Frontal cortex (tissue), 4 donors: ENCODE measurements at places on chromosomes 3 and 15. TPM values are rescaled to one million over a fixed set of nuclear protein-coding genes. Genes with fewer than 3 reads are reported as not detected.

DNA sequence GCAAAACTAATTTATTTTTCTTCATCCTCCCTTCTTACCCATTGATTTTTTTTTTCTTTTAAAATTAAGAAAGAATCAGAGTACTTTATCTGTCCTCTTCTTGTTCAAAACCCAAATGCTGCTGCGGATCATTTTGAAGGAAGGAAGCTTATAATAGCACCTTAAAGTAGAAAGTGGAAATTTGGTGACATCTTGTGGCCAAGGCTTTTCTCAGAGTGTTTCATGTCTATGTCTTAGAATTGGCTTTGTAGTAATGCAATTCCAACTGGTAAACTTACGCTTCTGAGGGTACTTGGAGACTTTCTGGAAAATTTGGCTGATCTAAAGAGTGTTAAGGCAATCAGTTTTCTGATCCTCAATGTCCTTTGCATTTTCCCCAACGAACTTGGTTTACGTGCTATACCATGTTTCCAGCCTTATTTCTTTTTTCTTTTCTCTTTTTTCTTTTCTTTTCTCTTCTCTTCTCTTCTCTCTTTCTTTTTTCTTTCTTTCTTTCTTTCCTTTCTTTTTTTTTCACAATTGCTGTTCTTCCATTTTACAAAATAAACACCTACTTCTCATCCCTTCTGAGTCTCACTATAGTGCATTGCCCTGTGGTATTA is 30.7 kb downstream of the C3orf38 start:
- DNase-seq, result no peak

DNA sequence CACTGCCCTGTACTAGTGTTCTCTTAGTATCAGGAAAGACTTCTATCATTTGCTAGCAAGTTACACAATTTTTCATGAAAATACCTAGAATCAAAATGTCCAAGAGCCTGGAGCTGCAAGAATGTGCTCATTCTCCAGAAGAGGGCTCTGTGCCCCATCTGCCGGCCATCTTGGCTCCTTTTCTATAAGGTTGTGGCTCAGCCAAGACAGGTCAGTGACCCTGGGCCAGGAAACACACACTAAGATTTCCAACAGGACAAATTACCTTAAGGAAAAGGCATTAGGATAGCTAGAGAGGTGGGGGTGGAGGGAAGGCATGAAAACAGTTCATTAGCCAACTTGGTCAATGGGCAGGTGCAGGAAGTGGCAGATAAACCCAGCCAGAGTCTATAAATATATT is 20.7 kb downstream of the TIMP4 start:
- no peak for DNase-seq

DNA sequence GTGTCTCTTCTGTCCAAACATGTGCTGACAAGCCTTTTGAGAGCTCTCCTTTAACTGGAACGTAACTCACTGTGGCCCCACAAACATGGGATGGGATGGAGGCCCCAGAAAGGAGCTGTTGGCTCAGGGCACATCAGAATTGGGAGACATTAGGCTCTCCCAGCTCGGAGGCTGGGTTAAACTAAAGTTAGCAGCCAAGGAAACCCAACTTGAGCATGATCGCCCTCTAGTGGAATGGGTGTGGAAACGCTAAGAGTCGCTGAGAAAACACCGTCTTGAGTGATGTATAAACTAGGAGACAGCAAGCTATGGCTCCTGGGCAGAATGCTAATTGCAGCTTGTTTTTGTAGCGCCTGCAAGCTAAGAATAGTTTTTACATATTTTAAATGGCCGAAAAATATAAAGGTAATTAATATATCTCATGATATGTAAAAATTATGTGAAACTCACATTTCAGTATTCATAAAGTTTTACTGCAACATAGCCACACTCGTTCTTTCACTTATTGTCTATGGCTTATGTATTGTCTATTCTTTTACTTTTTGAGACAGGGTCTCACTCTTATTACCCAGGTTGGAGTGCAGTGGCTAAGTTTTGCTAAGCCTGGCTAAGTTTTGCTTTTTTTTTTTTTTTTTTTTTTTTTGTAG is 138.8 kb upstream of the HACD2 start:
- peak; percentile 31 for DNase-seq

- DNase-seq, result no peak
Measured at GRCh38 chr3:87792534-87793336, 266.1 kb downstream of the CGGBP1 start.

GRCh38 chr3:186477876-186478275 is 66.3 kb downstream of the CRYGS start:
- no peak for DNase-seq

DNA sequence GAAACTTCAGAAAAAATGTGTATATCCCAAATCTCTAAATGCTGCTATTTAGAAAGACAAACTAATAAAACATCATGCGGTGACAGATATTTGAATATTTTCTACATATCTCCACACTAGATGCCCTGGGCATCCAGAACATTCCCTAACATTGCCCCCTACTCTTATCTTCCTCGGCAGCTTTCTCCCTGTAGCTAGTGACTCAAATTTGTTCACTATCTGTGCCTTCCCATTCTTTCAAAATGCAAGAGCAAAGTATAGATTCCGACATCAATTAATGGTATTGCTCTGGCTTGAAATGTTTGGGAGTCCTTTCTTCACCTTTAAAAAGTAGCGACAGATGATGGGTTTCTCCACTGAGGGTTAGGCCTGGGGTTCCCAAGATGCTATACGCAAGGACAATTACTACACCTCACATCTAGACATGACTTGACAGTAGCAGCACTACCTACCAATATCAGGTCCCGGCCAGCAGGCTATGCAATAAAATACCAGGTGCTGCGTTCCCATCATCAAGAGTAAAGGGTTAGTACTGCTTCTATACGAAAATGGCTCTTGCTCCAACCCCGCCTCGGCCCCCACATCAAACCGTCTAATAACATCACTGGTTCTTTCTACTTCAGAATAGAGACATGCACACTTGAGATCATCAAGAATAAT is 631 bp downstream of the UBR1 start:
- DNase-seq, result no peak

GRCh38 chr3:171699601-171700000 is 110.7 kb downstream of the PLD1 start:
- DNase-seq, result no peak

- no peak for DNase-seq
Measured at GRCh38 chr15:30882849-30883433, 20.8 kb upstream of the FAN1 start.

DNA sequence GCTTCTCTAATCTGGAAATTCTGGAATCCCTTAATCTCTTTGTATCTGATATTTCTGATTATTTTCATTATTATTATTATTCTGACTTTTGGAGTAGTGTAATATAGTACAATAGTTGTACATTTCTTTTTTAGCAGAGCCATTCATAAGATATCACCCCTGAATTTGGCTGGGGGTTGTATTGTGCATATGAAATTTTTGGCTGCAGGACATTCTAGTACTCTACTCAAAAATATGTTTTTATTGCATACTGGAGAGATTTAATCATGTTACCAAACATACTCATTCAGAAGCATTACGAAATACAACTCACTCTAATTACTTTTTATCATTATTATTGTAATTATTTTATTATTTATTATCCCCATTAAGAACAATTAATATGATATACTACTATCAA is 589.7 kb upstream of the KCNMB2 start:
- DNase-seq, result no peak

DNA sequence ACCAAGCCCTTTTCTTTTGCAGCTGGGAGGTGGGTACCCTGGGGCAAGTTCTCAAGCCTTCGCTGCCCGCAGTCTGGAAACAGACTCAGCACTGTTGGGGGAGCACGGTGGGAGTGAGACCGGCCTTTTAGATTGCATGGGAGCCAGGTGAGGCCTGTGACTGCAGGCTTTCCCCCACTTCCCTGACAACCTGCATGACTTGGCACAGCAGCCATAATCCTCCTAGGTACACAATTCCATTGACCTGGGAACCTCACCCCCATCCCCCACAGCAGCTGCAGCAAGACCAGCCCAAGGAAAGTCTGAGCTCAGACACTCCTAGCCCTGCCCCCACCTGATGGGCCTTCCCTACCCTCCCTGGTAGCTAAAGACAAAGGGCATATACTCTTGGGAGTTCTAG is 52.2 kb upstream of the CCDC80 start:
- DNase-seq, result no peak

DNA sequence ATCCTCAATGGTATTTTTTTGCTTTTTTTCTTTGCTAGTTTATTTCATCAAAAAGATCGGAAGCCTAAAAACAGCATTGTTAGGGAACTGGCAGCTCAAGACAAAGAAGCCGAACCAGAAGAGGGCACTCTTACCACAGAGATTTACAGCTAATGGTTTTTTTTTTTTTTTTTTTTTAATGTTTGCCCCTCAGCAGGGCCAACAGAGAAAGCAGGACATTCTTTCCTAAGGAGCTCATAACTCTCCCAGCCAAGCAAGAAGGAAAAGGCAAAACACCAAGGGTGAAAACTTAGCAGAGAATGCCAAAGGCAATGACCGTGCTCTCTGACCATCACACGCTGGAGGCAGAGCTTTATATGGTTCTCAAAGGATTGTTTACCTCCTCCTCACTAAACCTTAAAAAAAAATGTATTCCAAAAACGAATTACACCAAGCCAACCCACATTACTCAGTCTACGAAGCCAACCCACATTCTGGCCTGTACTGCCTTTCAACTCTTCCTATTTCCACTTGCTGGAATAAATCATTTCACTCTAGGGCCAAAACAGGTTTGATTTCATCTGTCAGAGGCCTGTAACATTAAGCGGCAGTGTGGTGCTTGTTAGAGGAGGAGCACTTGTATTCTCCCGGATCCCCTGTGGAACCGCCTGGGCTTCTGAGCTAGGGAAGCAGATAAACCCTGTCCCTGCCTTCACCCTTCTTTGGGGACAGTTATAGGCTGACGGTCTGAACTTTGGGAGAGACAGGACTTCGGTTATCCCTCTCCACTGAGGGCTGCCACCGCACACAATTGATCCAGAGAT is 35.6 kb upstream of the GYG1 start:
- DNase-seq, result peak; percentile 14

GRCh38 chr3:149247929-149248691 is 26.5 kb upstream of the CP start:
- DNase-seq, result no peak

GRCh38 chr15:52794665-52795463 is 4.7 kb upstream of the ONECUT1 start:
- peak; percentile 9 for DNase-seq

GRCh38 chr3:50303013-50303815 is at the start of gene HYAL1:
TSS of gene HYAL1 (minus strand) at chr3:50303574. CDS start at chr3:50302956, 618 bp downstream.
- no peak for DNase-seq

DNA sequence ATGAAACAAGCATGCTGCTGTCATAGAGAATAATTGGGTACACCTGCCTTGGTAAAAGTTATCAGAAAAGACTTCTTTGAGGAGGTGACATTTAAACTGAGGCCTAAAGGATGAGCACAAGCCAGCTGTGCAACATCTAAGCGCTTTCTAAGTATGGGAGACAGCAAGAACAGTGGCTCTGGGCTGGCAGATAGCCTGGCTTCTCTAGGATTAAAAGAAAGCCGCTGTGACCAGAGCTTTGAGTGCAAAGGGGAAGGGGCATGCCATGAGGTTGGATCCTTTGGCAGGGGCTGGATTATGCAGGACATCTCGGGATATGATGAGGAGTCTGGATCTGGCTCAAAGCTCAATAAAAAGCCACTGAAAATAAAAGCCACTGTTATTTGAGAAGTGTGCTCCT is 99.2 kb downstream of the FBN1 start:
- DNase-seq, result no peak

DNA sequence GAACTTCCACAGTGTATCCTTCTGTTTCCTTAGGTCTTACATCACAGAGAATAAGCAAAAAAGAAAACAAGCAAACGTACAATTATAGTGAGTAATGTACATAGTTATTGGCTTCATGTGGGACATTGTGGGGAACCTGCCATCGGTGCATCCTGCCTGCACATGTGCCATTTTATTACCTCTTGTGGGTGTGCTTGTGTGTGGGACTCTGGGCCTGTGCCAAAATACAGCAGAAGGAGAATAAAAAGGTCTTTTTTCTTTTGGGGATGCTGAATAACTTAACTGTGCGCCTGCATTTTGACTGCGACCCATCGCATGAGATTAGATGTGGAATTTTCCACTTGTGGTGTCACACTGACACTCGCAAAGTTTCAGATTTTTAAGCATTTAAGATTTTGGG is 169.6 kb upstream of the DCBLD2 start:
- DNase-seq, result no peak

- no peak for DNase-seq
Measured at GRCh38 chr15:43251871-43252250, 14.9 kb downstream of the TGM5 start.

DNA sequence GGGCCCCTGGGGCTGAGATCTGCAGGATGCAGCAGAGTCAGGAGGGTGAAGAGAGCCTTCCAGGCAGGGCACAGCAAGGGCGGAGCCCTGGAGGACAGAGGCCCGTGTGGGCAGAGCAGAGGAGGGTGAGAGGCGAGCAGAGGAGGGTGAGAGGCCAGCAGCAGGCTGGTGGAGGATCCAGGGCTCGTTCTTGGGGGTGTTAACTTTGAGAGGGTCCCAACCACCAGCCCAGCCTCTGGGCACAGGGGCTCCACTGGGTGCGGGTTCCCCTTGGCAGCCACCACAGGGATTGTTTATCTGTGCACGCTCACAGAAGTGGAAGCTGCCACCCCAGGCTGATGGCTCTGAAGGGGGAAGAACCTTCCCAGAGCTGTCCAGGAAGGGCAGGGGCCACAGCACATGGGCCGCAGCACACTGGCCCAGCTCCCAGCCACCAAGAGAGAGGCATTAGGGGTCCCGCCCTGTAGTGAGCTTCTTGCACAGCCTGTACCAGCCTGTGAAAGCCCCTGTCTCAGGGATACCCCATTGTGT is 9.3 kb upstream of the PLXND1 start:
- no peak for DNase-seq

GRCh38 chr15:40985541-40986330 is 32.5 kb downstream of the CHAC1 start:
- DNase-seq, result no peak

GRCh38 chr15:35657679-35658311 is 111.8 kb upstream of the DPH6 start:
- no peak for DNase-seq

GRCh38 chr3:105360003-105360402 is 6.7 kb upstream of the ALCAM start:
- no peak for DNase-seq

GRCh38 chr3:70829092-70829491 is 516.7 kb upstream of the MDFIC2 start:
- no peak for DNase-seq

Gene PPM1L
- total RNA-seq, result 63.2 TPM

Gene FAM227B
- 5.3 TPM for total RNA-seq

Gene CHRNA5
- 11.4 TPM for total RNA-seq

Gene FGD5
- total RNA-seq, result 2.9 TPM

Gene LINGO1
- 32.6 TPM for total RNA-seq

Gene GOLGA8S
- total RNA-seq, result not detected

Gene LSAMP
- total RNA-seq, result 59.9 TPM

Gene UROC1
- not detected for total RNA-seq

Gene ZNF106
- total RNA-seq, result 39.1 TPM

Gene IGSF11
- 10.2 TPM for total RNA-seq
